ENCODE measurements at places on chromosomes 12 and 14.

DNA sequence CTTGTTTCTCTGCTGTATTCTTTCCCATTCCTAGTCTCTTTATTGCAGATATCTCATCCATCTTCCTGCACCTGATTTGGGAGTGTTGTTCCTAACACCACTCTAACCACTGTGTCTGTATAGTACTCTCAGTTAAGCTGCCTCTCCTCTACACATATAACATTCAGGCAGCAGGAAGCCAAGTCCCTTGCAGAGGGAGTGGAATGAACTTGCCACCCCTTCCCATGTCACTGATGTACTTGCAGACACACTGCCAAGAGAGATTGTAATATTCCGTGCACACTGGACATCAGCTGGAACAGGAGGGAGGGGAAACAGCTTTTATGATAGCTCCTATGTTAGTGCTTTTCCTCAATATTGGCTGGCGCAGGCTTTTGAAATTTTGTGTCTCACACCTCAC is 281.6 kb upstream of the E2F7 start:
- no peak for DNase-seq

GRCh38 chr14:73859145-73859544 is 7.5 kb downstream of the PTGR2 start:
- no peak for DNase-seq

DNA sequence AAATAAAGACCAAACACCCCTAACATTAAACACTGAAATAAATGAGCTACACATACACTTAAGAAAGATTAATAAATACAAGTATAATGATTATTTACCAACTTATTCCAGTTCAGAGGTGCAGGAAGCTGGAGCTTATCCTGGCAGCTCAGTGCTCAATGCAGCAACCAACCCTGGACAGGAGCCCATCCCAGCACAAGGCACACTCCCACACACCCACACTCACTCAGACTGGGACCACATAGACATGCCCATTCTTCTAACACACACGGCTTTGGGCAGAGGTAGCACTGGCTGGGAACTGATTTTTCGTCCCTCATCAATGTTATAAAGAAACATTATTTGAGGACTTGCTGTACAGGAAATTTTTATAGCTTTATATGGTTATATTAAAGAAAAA is 797.4 kb downstream of the RPS29 start:
- no peak for DNase-seq

DNA sequence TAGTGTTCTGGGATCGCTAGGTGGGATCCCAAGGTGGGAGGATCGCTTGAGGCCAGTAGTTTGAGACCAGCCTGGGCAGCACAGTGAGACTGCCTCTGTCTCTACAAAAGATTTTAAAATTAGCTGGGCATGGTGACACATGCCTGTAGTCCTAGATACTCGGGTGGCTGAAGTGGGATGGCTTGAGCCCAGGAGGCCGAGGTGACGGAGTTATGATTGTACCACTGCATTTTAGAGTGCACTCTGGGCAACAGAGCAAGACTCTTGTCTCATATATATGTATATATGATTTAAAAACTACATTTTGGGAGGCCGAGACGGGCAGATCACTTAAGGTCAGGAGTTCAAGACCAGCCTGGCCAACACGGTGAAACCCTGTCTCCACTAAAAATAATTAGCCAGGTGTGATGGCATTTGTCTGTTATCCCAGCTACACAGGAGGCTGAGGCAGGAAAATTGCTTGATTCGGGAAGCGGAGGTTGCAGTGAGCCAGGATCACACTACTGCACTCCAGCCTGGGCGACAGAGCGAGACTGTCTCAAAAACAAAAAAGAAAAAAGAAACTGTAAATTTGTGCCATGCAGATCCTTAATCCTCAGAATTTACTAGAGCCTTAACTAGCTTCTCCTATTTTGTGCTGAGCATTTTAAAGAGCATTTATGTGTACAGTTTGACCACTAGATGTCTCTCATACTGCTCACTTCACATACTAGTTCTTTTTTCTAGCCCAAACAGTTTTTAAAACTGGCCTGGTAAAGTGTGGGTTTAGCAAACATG is 114.8 kb downstream of the MON2 start:
- DNase-seq: peak; percentile 50

- DNase-seq: peak; percentile 64
These were observed 103.0 kb upstream of the SFSWAP start for GRCh38 chr12:131607658-131608447.

- DNase-seq: peak; percentile 10
These were observed 44.2 kb downstream of the TTC8 start for GRCh38 chr14:88868558-88869159.

DNA sequence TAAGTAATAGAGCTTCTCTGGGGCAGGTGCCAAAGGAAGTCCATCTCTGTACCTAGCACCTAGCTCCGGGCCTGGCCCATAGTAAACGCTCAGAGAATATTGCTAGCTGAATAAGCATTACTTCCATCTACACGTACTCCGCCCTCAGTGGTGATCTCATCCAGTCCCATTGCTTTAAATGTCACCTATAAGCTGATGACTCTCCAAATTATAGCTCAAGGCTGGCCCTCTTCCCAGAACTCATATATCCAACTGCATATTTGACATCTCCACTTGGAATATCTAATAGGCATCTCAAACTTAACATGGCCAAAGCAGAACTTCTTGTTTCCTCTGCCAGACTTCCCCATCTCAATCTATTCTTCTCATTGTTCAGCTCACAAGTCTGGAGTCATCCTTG is 6.9 kb upstream of the DYNLL1 start:
- DNase-seq: no peak

- DNase-seq: no peak
These were observed 134.2 kb downstream of the UNC79 start for GRCh38 chr14:93564918-93565317.

- no peak for DNase-seq
These were observed 22.7 kb upstream of the IFNG-AS1 start for GRCh38 chr12:67966560-67966959.

DNA sequence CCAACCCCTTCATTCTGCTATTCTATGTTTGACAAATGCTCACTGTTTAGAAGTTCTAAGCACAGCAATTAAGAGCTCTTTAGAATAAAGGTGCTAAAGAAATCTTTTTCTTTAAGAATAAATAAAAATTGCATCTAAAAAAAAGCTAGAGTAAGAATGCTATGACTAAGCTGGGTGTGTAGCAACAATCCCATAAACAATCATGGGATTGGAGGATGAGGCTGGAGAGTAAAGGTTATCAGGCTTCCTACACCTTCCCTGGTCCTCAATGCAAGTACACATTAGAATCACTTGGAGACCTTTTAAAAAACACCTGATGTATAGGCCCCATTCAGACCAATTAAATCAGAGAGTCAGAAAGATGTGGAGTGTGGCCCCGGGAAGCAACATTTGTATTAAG is 88.3 kb downstream of the CIT start:
- DNase-seq: no peak

- DNase-seq: no peak
These were observed 26.2 kb downstream of the LGR5 start for GRCh38 chr12:71465796-71466195.

- no peak for DNase-seq
These were observed 43.3 kb downstream of the NCKAP5L start for GRCh38 chr12:49784756-49785409.

- DNase-seq: no peak
These were observed 8.9 kb downstream of the ZNF268 start for GRCh38 chr12:133190176-133190575.

DNA sequence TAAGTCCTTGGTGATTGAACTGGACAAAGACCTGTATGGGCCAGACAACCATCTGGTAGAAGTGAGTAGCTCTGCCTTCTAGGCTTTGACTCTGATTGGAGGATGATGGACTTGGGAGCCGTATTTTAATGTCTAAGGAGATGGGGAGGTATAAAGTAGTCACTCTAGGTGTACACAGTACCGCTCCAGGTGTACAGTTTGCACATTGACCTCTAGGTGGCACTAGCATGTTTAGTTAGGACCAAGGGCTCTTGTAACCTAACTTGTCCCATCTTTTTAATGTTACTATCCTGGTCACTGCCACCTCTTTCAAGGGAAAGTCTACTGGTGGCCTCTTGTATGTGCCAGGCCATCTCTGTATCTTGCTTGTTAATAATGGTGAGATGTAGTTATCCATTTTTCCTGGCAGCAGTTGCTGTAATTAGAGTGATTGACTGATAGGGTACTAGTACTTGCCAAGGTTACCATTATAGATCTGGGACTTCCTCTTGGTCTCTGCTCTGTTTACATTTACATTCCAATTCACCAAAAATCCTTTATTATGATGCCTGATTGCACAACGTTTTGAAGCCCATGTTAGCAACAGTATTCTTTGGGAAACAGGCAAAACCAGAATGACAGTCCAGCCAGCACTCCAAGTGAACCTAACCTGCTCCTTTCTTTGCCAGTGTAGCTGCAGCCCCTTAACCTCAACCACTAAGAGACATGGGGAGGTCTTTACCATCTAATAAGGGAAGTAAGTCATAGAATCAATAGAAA is 3.6 kb downstream of the SMARCD1 start:
- peak; percentile 76 for DNase-seq

- DNase-seq: no peak
These were observed 23.9 kb upstream of the C12orf42 start for GRCh38 chr12:103519632-103520031.

- DNase-seq: no peak
These were observed 1.5 kb downstream of the CIPC start for GRCh38 chr14:77099425-77100167.

GRCh38 chr12:95445884-95446505 is 28.0 kb upstream of the METAP2 start:
- DNase-seq: no peak

GRCh38 chr12:6775185-6776174 is 3.2 kb downstream of the LAG3 start:
- DNase-seq: no peak

DNA sequence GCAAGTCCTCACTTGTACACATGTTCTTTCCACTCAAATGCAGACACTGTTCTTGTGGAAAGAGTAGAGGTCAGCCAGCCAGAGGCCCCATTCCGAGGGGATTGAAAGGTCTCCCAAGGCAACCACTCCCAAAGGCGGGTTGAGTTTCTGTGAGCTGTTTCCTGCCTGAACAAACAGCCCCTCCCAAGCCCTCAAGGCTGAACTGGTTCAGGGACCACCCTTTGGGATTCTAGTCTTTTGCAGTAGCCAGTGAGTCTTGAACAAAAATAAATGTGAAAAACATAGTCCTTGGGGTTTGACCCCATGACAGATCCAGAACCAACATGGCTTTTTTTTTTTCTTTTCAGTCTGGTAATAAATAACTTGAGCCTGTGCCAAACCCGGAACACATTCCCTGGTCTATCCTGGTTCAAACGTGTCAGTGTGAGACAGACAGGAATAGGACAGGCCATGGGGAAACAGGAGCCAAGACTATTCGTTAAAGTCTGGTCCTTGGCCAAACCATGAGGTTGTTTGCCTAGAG is 17.6 kb upstream of the STK38L start:
- DNase-seq: no peak

- no peak for DNase-seq
These were observed 6.6 kb upstream of the PGF start for GRCh38 chr14:74962046-74962445.

Measured in GM13976 (cell line).